ENCODE measurements at places on chromosomes 12 and 14. TPM values are rescaled to one million over a fixed set of nuclear protein-coding genes. Genes with fewer than 3 reads are reported as not detected.

GRCh38 chr14:39576736-39577135, 144.5 kb upstream of the FBXO33 start:
- DNase-seq, result no peak

GRCh38 chr14:65001723-65002122, 15.0 kb downstream of the FNTB start:
- DNase-seq, result no peak

DNA sequence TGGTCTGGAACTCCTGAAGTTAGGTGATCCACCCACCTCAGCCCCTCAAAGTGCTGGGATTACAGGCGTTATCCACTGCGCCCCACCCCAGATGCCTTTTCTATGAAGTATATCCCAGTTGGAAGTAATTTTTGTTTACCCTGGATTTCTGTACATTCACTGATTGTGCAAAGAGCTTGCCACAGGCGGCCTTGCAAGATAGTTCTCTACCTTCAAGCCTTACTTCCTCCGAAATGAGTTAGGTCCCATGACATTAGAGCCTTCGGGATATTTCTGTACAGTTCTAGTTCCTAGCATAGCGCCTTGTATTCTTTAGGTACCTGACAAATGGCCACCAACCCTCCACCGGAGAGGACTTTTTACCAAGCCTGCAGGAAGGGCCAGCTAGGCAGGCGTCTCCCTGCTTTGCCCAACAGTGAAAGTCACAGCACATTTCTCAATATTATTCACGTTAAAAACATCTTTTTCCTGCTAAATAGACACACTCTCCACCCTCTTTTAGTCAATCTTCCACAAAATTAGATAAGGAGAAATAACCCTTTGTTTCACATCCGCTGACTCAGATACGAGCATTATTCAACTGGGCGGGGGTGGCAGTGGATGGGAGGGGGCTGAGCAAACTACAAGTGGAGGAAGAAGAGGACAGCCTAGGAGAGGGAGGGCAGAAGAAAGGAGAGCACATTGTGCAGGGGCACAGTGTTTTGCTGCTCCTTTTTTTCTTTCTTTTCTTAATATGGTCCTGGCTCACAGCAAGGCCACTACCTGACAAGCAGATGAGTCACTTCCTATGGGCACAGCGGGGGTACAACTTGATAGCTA, 40.0 kb upstream of the CAPRIN2 start:
- no peak for DNase-seq

DNA sequence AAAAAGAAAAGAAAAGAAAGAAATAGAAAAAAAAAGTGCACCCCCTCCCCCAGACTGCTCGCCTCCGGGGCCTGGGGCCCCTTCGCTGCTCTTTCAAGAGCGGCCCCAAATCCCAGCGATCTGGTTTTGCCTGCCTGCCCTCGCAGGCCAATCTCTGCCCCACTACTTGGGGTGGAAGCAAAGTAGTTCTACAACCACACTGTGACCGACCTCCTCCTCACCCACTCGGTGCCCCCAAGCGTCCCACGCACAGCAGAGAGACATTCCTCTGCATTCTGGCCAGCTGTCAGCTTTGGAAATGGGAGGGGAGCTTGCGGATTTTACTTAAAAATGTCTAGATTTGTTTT, 2.4 kb upstream of the TBX3 start:
- DNase-seq, result no peak

GRCh38 chr12:104930388-104931326, 27.4 kb downstream of the SLC41A2 start:
- DNase-seq, result no peak

DNA sequence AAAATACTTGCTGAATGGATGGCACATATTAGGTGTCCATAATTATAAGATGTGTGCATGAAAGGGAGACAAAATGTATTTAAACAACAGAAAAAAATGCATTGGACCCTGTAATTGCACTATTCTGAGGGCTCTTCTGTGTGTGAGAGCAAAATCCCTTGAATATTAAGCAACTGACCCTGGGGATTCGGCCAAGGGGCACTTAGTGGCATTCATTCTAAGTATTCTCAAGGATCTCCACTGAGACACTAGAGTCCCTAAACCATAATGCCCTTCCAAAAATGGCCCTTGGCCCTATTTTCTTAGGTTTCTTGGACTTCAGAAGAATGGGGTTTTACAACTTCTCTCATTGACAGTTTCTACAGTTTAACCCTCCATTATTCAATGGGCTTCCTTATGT, 388.6 kb downstream of the GLT1D1 start:
- no peak for DNase-seq

GRCh38 chr12:879641-880040, 69.9 kb downstream of the RAD52 start:
- DNase-seq, result no peak

- DNase-seq, result no peak
These were observed 34.2 kb downstream of the NCKAP5L start for GRCh38 chr12:49794021-49794420.

DNA sequence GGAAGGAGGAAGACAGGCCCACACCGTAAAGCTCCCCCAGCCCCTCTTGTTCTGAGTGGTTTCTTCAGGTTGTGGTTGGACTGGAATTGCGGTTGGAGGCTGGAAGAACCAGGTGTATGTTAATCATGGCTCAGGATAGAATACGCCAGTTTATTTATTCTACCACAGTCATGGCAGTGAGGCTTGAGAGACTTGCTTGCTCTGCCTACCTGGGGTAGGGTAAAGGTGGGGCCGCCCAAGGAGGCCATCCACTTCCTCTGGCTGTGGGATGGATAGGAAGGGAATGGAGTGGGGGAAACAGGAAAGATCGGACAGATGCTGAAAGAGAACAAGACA, 8.1 kb downstream of the SHMT2 start:
- DNase-seq, result no peak

DNA sequence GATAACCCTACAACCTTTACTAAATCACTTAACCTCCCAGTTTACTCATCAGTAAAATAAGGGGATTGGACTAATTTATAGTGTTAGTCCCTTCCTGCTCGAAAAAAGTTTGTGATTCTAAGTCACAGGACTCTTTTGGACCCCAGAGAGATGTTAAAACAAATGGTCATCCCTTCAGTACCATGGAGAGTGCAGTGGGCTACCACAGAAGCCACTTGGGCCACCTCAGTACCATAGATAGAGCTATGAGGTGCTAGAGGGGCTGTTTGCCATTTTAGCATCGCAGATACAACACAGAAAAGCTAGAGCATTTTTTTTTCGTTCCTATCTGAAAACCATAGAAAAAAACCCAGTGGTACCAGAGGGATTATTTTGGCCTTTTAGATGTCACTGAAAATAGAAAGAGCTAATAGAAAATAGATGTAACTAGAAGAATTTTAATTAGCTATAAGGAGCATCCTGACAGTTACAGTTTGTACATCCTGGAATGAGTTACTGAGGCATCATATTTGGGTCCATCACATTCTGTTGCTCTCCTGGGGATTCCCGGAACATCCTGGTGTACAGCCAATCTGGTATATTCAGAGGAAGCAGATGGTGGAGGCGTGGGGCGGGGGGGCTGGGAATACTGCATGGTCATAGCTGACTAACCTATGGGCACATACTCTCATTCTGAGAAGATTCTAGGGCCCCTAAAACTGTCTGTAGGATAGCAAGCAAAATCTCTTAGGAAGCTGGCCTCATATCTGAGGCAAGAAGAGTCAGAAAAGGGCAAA, 2.8 kb downstream of the ZNF219 start:
- DNase-seq, result no peak

- DNase-seq, result no peak
These were observed 52.1 kb upstream of the KCNJ8 start for GRCh38 chr12:21826618-21826910.

GRCh38 chr12:68402422-68402821, 70.3 kb upstream of the MDM1 start:
- DNase-seq, result no peak

- DNase-seq, result no peak
These were observed 21.6 kb downstream of the DAD1 start for GRCh38 chr14:22567437-22567836.

- DNase-seq, result no peak
These were observed 10.6 kb upstream of the NUMB start for GRCh38 chr14:73468828-73469375.

GRCh38 chr14:92323011-92323915, at the start of gene SLC24A4:
SLC24A4 (plus strand) TSS chr14:92323165; CDS start chr14:92323831, 666 bp downstream.
- DNase-seq, result no peak

- DNase-seq, result no peak
These were observed 11.5 kb downstream of the CHGA start for GRCh38 chr14:92934196-92935085.

- no peak for DNase-seq
These were observed 35.7 kb downstream of the RTL1 start for GRCh38 chr14:100867631-100868315.

- DNase-seq, result no peak
These were observed 603.5 kb downstream of the RPL10L start for GRCh38 chr14:46048127-46048526.

DNA sequence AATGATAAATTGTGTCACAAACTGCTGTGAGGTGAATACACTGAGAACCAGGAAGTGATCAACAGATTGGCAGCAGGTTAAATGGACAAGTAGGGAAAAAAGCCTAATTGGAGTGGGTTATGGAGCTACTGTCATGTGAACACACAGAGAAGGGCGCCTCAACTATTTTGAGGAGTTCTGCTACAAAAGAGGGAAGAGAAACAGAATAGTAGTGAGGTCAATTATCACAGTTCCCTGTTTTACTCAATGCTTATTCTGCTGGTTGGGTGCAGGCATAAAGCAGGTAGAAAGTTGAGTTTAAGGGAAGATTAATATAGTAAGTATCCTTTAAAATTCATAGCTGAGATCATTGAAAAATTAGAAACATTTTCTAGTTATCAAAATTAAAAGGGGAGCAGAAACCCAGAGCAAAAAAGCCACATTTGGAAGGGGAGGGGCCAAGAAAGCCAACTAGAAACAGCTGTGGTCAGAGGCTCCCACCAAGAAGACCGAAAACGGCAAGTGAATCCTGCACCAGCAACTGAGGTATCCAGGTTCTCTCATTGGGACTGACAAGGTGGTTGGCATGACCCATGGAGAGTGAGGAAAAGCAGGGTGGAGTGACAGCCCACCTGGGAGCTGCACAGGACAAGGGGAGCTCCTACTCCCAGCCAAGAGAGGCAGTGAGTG, 105.7 kb downstream of the ZC3H14 start:
- no peak for DNase-seq

- no peak for DNase-seq
These were observed 195.2 kb upstream of the CRY1 start for GRCh38 chr12:107288414-107289127.

DNA sequence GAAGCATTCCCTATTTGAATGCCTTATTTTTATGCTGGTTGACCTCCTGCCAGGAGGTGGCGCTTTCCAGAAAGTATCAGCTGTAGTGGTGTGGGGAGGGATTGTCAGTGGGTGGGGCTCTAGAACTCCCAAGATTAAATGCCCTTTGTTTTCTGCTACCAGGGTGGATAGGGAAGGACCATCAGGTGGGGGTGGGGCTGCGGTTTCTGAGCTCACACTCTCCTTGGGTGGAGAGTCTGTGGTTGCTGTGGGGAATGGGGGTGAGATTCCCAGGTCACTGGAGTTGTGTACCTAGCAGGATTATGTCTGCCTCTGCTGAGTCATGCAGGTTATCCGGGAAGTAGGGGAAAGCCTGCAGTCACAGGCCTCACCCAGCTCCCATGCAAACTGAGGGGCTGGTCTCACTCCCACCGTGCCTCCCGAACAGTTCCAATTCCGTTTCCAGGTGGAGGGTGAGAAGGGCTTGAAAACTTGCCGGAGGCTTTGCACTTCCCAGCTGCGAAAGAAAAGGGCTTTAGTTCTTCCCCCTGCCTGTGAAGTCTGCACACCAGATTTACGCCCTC, 68.3 kb downstream of the ALG10B start:
- no peak for DNase-seq

DNA sequence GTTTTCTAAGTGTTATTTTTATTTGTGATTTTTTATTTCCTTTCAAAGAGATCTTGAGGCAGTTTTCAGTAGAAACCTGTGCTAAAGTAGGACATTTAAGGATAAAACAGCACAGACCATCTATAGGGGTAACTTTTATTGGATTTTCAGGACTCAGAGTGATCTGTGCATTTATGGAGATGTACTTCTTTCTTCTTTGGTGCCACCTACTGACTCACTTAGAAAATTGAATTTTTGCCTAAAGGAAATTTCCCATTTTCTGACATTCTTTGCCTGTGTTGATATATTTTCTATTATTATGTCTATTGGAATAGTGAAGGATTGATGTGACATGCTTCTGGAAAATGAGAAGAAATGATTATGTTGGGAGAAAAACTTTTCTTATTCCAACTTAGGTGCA, 113.0 kb downstream of the UNC79 start:
- no peak for DNase-seq

GRCh38 chr14:69997849-69998248, 118.6 kb downstream of the SMOC1 start:
- DNase-seq, result no peak

- DNase-seq, result no peak
These were observed 76.1 kb upstream of the KRR1 start for GRCh38 chr12:75587340-75588106.

GRCh38 chr12:13358391-13358905, 161.9 kb downstream of the EMP1 start:
- no peak for DNase-seq

- DNase-seq, result no peak
These were observed 266.2 kb downstream of the TMTC2 start for GRCh38 chr12:82952946-82953345.

DNA sequence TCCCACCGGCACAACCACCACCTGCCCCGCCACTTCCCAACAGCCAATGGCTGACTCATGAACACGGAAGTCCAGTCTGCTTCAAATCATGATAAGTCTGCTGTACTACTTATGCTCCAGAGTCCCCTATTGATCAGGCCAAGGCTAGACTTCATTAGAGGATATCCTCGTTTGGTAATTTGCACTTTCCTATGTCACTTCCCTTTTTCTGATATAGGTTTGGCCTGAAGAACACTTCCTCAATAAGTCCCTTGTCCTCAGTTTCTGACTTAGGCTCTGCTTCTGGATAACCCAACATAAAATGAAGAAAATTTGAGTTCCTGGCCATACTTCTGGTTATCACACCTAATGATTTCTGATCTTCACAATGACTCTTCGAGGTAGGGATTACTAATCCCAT, 45.3 kb downstream of the IFNG-AS1 start:
- DNase-seq, result no peak

SLC17A8 gene
- polyA plus RNA-seq, result 3.3 TPM

RIMBP2 gene
- 16.1 TPM for polyA plus RNA-seq

SLC2A14 gene
- polyA plus RNA-seq, result 0.19 TPM

CARMIL3 gene
- polyA plus RNA-seq, result 0.72 TPM

KLRD1 gene
- 2.2 TPM for polyA plus RNA-seq

RNF34 gene
- polyA plus RNA-seq, result 34.4 TPM

GZMB gene
- 0.98 TPM for polyA plus RNA-seq

PHETA1 gene
- 12.7 TPM for polyA plus RNA-seq

SMIM41 gene
- 8.0 TPM for polyA plus RNA-seq

WNT1 gene
- polyA plus RNA-seq, result not detected

UBE3B gene
- polyA plus RNA-seq, result 31.1 TPM

USP44 gene
- polyA plus RNA-seq, result 4.7 TPM

TMEM179 gene
- 1.4 TPM for polyA plus RNA-seq

XRCC3 gene
- polyA plus RNA-seq, result 17.7 TPM

CELA1 gene
- not detected for polyA plus RNA-seq

BTG1 gene
- polyA plus RNA-seq, result 249 TPM

CLSTN3 gene
- polyA plus RNA-seq, result 67.7 TPM

ENDOU gene
- 0.33 TPM for polyA plus RNA-seq

TMTC2 gene
- 48.1 TPM for polyA plus RNA-seq

NUDT4 gene
- 136 TPM for polyA plus RNA-seq

All from right lung (tissue), 10 donors.